ENCODE measurements at places on chromosomes 11 and 22.

- no peak for DNase-seq
These were observed 85.5 kb downstream of the ENTHD1 start for GRCh38 chr22:39808081-39808480.

DNA sequence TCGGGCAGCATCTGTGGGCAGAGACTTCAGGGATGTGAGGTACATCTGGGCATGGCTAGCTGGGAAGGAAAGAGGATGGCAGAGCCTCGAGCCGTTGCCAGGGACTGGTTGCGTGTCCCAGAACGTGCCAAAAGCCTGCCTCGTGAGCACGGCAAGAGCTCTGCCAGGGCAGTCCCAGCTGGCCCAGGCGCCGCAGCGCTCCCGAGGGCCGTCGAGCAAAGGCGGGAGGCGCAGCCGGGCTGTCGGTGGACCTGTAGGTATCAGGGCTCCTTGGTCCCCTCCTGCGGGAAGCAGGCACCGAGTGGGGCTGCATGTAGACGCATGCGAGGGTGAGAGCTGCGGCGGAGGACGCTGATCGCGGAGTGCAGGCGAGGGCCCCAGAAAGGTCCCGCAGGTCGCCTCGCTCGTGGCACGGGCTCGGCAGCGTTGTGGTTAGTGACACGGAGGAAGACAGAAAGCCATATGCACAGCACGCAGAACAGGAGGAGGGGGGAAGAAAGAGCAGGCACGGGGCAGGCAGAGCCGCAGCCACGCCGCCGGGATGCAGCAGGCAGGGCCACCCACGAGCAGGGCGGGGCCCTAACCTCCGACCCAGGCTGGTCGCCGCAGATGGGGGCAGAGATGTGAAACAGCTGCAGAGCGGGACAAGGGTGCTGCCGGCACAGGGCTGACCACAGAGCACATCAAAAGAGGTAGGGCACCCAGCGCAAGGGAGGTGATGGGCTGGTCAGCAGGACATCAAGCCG lies 18.0 kb downstream of the LSP1 start:
- DNase-seq = no peak

DNA sequence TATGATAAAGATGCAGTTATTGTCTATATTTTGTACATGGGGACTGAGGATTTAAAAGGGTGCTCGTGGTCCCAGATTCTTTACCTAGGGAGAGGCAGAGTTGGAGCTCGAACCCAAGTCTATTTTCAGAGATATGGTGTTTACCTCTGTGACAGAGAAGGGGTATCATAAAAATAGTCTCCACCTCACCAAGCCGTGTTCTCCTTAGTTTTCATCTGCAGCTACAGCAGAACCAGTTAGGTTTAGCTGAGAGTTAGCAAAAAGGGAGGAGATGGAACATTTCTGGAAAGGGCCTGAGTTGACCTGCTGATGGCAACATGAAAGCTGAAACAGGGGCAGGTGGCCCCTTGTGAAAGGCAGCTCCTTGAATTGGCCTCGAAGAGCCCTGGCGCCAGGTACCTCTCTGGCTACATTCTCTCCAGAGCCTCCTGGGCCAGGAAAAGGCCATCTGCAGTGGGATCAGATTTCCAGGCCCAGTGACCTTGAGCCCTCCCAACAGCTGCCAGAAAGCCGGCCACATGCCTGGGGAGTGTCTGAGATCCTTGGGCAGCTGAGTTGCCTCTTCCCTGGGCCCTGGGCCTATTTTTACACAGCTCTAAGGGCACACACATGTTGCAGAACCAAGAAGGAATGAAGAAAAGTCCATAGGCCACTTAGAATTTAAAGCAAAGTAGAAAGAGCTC lies 136.6 kb downstream of the NAV2 start:
- no peak for DNase-seq

- no peak for DNase-seq
These were observed 1462.1 kb upstream of the RAG2 start for GRCh38 chr11:38060136-38060535.

DNA sequence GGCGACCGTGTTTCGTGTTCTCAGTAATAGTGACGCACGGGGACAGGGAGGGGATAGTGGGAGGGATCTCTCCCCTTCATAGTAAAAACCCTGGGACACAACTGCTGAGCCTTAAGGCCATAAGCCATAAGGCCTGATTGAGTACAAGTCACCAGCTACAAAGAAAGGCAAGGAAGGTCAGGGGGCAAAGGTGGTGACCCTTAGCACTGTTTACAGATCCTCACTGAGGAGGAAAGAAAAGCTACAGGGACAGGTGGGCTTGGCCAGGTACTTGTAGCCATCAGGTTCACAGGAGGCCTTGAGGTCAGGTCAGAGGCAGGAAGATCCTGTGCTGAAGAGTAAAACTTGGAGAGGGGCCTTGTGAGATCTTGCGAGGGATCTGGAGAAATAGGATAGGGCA lies 15.1 kb upstream of the AMPD3 start:
- DNase-seq = no peak

GRCh38 chr11:134740590-134741261 lies 328.7 kb upstream of the B3GAT1 start:
- no peak for DNase-seq

GRCh38 chr22:46203601-46203980 lies 46.5 kb downstream of the CDPF1 start:
- DNase-seq = no peak

GRCh38 chr11:31940371-31941037 lies 129.4 kb upstream of the PAX6 start:
- DNase-seq = no peak

- DNase-seq = no peak
These were observed 365.2 kb upstream of the DDI1 start for GRCh38 chr11:103671143-103671651.

- DNase-seq = no peak
These were observed 999 bp downstream of the TSKU start for GRCh38 chr11:76783896-76784813.

GRCh38 chr22:20155330-20156041 lies 4.6 kb upstream of the CCDC188 start:
- no peak for DNase-seq

DNA sequence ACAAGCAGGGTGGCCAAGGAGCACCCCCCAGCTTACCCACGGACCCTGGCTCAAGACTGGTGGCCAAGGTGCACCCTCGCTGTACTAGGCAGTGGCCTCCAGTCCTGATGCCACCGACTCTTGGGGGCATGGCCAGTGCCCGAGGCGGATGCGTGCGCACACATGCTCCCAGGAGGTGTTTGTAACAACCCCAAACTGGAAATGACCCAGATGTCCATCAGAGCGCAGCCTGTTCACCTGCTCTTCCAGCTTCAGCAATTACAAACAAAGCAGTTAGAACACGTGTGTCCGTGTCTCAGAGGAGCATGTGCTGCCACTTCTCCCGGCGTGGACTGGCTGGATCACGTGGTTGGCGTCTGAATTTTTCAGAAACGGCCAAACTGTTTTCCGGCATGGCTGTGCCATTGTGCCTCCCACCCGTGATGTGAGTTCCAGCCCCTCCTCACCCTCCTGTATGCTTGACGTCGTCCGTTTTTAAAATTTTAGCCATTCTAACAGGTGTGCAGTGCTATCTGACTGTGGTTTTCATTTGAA lies 7.1 kb upstream of the MUC6 start:
- no peak for DNase-seq

GRCh38 chr11:102669664-102670063 lies 35.9 kb downstream of the MMP27 start:
- no peak for DNase-seq

DNA sequence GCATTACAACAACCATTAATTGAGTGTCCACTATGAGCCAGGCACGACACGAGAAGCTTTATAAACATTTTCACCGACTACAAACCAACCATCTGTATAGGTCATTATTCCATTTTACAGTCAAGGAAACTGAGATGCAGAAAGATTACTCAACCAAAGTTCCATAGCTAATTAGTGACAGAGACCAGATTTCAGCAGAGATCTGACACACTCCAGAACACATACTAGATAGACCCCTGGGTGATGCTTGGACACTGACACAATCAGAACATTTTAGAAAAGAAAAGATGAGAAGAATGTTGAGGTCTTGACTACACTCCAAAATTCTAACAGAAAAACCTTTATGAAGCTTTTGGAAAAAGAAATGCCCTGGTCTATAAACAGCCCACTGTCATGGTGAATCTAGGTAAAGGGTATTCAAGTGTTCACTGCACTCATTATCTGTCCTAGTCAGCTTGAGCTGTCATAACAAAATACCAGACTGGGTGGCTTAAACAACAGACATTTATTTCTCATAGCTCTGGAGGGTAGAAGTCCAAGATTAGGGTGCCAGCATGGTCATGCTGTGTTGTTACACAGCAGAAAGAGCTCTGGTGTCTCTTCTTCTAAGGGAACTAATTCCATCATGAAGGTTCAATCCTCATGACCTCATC lies 89.0 kb downstream of the RELT start:
- DNase-seq = no peak

GRCh38 chr11:95308512-95309035 lies 77.6 kb upstream of the SESN3 start:
- DNase-seq = no peak

DNA sequence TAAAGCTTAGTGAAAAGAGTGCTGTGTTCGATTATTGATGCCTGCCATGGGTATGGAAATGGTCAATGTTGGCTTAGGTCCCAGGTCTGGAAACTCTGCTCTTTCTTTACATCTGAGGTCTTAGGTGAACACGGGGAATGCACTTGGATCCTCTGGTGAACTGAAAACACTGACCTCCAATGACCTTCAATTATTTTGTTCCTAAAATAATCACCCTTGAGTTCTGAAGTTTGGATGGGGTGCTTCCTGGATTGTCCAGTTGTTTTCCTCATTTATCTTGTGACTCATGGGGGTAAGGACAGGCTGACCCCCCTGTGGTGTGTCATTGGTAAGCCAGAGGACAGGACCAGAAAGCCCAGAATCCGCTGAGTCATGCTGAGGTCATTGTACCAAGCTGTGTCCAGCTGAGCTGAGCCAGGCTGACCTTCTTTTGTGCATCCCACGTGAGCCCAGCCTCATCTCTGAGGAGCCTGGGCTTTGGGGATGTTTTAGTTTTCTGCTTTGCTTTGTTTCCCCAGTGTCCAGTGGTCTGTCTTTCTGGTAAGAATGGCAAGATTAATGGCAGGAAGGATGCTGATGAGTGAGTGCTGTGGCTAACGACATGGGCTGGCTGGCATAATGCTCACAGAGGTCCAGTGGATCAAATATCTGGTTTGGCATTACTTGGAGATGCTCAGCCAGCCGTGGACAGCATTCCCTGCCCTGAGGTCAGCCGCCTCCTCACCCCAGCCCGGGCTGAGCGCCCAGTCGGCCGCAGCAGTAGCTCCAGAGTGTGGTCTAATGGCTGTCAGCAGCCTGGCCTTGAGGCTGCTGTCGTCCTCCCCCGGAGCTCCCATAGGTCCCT lies 35.6 kb downstream of the AMPD3 start:
- no peak for DNase-seq

- no peak for DNase-seq
These were observed 6.2 kb downstream of the LRRC74B start for GRCh38 chr22:21051831-21052400.

- no peak for DNase-seq
These were observed 89.9 kb downstream of the CTTN start for GRCh38 chr11:70488171-70488703.

DNA sequence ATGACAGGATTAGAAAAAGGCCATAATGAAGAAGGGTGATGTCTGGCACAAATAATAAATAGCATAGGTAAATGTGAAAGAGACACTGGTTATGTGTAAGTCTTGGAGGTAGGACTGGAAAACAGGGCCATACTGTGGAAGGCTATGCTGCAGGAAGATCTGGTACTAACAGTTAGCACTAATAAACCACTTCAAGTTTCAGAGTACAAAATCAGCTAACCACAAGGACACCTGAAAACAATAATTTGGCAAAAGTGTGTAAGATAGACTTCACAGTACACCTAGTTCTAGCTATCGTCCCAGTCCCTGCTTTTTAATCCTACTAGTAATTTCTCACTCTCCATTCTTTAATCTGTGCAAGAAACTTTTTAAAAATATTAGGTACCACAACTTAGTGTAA lies 44.3 kb downstream of the CWF19L2 start:
- no peak for DNase-seq

- no peak for DNase-seq
These were observed 2.9 kb downstream of the MGAT3 start for GRCh38 chr22:39459681-39460080.

GRCh38 chr22:47059076-47059475 lies 296.6 kb downstream of the TBC1D22A start:
- DNase-seq = no peak

DNA sequence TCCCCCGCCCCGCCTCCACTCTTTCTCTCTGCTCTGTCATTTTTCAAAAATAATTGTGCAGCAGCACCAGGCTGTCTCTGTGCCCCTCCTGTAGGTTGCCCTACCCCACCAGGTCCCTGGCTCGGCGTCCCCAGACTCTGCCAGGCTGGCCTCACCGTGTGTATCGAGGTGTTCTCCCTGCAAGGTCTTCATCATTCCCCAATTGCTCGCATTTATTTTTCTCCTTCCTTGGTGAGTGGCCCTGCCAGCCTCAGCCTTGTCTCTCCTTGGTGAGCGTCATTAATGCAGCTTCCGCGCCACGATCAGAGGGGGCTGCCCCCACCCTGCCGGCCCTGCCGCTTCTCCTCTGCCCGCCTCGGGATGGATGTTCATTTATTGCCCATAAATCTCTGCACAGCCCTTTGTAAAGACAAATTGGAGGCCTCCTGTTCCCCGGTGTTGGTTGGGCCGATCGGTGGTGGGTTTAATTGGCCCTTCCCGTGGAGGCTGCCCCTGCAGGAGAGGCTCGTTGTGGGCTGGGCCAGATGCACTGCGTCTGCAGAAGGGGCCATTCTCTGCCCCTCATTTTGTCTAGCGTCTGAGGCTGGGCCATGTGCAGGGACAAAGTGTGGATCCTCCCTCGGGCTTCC lies 33.2 kb downstream of the RTN4R start:
- no peak for DNase-seq

DNA sequence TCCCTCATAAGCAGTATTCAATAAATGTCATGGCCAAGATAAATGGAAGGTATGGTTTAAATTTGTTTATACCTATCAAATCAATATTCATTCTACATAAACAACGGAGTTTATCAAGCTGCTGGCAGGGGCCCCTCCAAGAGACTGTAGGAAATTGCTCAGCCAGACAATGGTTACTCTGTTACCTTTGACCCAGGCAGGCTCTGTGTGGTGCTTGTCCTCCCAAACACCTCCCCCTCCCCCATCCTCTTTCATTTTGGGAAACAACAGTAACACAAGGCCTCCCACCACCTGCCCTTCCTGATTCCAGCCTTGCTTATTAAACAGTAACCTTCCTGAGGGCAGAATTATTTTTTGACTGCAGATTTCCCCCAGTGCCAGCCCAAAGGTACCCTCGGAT lies 10.5 kb upstream of the ZBTB16 start:
- DNase-seq = no peak

DNA sequence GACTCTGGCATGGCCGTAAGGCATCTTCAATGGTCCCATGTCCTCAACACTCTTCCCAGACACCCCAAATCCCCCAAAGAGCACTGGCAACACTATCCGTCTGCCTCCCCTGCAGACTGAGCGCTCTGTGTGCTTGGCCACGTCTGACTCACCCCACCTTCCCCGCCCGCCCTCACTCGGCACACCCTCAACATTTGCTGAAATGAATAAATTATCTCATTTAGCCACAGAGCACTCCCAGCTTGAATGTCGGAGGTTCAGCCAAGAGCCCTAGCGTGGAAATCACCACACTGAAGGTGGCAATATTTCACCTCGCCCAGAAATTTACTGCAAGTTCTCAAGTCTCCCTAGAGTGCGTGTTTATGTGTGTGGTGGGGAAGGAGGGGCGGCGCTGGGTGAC lies 46.6 kb upstream of the TCF20 start:
- DNase-seq = peak; percentile 39

- no peak for DNase-seq
These were observed 18.4 kb downstream of the ABTB2 start for GRCh38 chr11:34339149-34340064.
